ENCODE measurements at places on chromosomes 3 and 15. TPM values are rescaled to one million over a fixed set of nuclear protein-coding genes. Genes with fewer than 3 reads are reported as not detected.

GRCh38 chr3:172079326-172079976 lies 40.1 kb downstream of the FNDC3B start:
- H3K27me3 ChIP-seq = no peaks in the 10 kb centered on the region
- H3K36me3 ChIP-seq = no peaks in the 10 kb centered on the region
- H3K27ac ChIP-seq = no peak overlapping the region
- H3K4me1 ChIP-seq = peaks cover 25% of the 10 kb centered on the region
- no peak for DNase-seq

DNA sequence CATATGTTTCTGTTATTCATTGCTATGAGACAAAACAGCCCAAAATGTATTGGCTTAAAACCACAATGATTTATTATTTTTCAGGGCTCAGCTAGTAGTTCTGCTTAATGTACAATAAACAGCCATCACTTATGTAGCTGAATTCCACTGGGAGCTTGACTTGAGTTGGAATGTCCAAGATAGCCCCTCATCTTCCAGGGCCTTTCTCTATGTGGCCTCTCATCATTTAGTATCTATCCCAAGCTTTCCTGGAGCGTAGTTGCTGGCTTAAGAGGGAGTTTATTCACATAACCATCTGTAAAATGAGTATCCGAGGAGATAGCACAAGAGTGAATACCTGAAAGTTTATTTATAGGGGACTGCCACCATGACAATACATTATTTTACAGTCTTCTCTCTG lies 176.8 kb downstream of the EPHA6 start:
- no peaks in the 10 kb centered on the region for H3K27me3 ChIP-seq
- no peak overlapping the region for H3K27ac ChIP-seq
- no peaks in the 10 kb centered on the region for H3K4me1 ChIP-seq
- no peak overlapping the region for H3K4me3 ChIP-seq

DNA sequence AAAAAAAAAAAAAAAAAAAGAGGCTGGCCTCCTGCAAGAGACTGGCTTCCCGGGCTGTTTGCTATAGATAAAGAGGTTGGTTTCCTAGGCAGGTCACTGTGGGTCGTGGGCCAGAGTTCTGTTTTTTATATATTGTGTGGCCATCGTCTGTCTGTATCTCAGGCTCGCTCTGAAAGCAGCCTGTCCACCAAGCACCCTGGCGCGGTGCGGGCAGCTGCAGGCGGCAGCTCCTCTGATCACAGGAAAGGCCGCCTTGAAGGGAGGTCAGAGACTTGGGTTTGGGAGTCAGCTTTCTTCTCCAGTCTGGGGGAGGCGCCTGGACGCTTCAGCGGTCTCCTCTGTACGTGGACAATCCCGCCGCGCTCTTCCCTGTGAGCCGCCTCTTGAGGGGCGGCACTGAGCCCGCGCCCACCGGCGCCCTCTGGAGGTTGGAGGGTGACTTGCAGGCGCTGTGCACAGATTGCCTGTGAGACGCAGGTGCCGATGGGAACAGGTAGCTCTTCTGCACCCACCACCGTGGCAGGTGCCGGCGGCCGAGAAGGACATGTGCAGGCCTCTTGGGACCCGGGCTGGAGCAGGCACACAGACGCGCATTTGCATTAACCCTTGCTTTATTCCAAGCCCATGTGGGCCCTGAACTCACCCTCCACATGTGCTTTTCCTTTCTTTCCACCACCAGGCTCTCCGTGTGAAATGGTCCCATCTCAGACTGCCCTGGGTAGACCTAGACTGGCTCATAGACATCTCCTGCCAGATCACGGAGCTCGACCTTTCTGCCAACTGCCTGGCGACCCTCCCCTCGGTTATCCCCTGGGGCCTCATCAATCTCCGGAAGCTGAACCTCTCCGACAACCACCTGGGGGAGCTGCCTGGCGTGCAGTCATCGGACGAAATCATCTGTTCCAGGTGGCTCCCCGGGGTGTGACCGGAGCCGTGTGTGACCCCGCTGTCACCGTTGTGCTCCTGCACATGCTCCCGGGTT lies 89.3 kb downstream of the LRRK1 start:
- DNase-seq = peak; percentile 88
- peaks cover 23% of the 10 kb centered on the region for H3K4me1 ChIP-seq
- no peaks in the 10 kb centered on the region for H3K36me3 ChIP-seq
- H3K27ac ChIP-seq = no peak overlapping the region
- peaks cover 6% of the 10 kb centered on the region for H3K27me3 ChIP-seq

DNA sequence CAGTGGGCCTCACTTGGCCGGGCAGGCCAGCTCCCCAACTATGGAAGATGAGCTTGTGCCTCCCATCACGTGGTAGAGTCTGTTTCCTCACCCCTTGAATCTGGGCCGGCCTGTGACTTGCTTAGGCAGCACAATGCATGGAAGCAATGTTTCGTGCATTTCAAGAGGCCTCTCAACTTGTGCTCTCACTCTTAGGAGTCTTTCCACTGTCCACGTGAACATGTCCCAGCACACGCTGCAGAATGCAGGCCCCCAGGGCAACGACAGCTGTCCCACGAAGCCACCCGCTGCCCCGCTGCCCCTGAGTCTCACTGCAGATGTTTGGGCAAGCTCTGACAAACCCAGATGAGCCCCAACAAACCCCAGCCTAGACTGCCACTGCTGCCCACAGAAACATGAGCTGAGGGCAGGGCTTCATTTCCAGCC lies 27.2 kb upstream of the SLC41A3 start:
- H3K4me3 ChIP-seq = no peak overlapping the region
- no peaks in the 10 kb centered on the region for H3K27me3 ChIP-seq
- no peaks in the 10 kb centered on the region for H3K4me1 ChIP-seq
- H3K27ac ChIP-seq = no peak overlapping the region
- DNase-seq = no peak

DNA sequence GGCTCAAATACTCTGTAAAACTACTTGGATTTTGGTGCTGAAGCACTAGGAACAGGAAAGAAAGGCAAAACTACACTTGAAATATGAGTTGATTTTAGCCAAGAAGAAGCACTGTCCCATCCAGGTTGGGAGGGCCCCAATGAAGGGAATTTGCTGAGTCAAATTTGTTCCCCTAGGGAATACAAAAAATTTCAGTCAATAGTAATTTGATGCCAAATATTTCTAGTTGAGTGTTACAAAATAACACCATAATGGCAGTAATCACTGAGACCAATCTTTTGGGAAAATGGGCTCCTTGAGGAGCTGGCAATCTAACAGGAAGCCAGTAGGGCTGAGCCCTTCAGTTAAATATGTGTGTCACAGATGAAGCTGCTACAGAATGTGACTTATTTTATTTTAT lies 896.9 kb downstream of the DIPK2A start:
- H3K27me3 ChIP-seq = no peaks in the 10 kb centered on the region
- H3K36me3 ChIP-seq = no peaks in the 10 kb centered on the region
- H3K4me1 ChIP-seq = no peaks in the 10 kb centered on the region
- no peak overlapping the region for H3K27ac ChIP-seq

- no peak overlapping the region for H3K4me3 ChIP-seq
- DNase-seq = peak; percentile 81
- peaks cover 52% of the 10 kb centered on the region for H3K36me3 ChIP-seq
Observed at GRCh38 chr15:101288905-101289513, 6.0 kb downstream of the SNRPA1 start.

DNA sequence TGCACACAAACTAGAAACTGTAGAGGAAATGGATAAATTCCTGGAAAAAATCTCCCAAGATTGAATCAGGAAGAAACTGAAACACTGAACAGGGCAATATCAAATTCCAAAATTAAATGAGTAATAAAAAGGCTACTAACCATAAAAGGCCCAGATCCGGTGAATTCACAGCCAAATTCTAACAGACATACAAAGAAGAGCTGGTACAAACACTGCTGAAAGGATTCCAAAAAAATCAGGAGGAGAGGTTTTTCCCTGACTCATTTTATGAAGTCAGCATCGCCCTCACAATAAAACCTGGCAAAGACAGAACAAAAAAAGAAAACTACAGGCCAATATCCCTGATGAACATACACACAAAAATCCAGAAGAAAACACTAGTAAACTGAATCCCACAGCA lies 462.4 kb upstream of the THBS1 start:
- H3K4me3 ChIP-seq = no peak overlapping the region
- H3K27ac ChIP-seq = no peak overlapping the region
- H3K27me3 ChIP-seq = no peaks in the 10 kb centered on the region
- H3K4me1 ChIP-seq = no peaks in the 10 kb centered on the region
- no peak for DNase-seq

DNA sequence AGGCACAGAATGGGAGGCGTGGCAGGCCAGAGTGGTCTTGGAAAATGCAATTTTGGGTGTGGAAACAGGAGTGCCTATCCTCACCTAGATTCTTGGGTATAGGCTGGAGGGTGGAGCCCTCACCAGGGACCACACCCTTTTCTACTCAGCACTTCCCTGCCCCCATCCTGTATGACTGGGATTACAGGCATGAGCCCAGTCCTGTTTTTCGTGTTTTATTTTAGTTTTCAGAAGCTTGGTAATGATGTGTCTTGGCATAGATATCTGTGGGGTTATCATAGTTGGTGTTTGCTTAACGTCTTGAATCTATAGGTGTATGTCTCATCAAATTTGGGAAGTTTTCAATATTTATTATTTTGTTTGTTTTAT lies 248.7 kb upstream of the CBLB start:
- no peak overlapping the region for H3K27ac ChIP-seq
- H3K4me3 ChIP-seq = no peak overlapping the region
- no peaks in the 10 kb centered on the region for H3K27me3 ChIP-seq
- no peak for DNase-seq
- H3K4me1 ChIP-seq = no peaks in the 10 kb centered on the region

DNA sequence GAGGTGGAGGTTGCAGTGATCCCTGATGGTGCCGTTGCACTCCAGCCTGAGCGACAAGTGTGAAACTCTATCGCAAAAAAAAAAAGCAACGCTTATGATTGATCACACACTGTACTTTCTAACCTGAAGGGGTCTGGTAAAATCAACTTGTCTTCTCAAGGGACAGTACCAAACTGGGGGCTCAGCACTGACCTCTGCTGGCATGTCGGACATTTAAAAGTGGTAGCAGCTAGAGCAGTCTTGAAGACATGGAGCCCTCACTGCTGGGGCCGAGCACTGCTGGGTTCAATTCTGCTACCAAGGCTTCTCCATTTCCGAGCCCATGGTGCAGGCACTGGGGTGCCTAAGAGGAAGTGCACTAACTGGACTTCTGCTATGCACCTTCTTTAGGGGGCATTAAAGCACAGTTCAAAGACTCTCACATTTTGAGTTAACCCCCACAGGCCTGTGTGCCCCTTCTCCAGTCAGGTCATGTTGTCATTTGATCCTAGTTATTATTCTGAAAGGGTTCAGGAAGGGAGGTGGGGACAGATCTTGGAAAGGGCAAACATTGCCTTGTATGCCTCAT lies 26.4 kb upstream of the LAMP3 start:
- no peaks in the 10 kb centered on the region for H3K27me3 ChIP-seq
- no peak overlapping the region for H3K27ac ChIP-seq
- peak; percentile 78 for DNase-seq
- no peaks in the 10 kb centered on the region for H3K36me3 ChIP-seq
- H3K4me1 ChIP-seq = no peaks in the 10 kb centered on the region
- H3K4me3 ChIP-seq = no peak overlapping the region

- H3K36me3 ChIP-seq = no peaks in the 10 kb centered on the region
- no peak overlapping the region for H3K27ac ChIP-seq
- no peaks in the 10 kb centered on the region for H3K27me3 ChIP-seq
Observed at GRCh38 chr3:141288336-141288990, 56.8 kb downstream of the PXYLP1 start.

GRCh38 chr3:47016934-47017435 lies 37.5 kb downstream of the NBEAL2 start:
- no peaks in the 10 kb centered on the region for H3K36me3 ChIP-seq
- no peak overlapping the region for H3K4me3 ChIP-seq
- no peaks in the 10 kb centered on the region for H3K27me3 ChIP-seq
- 0 out of 2 replicates have a peak overlapping the region, but pooled peaks have one; percentile 20 for H3K27ac ChIP-seq
- DNase-seq = no peak
- 0 out of 2 replicates have a peak, but pooled peaks cover 8% of the 10 kb centered on the region for H3K4me1 ChIP-seq

- DNase-seq = peak; percentile 36
- H3K27me3 ChIP-seq = no peaks in the 10 kb centered on the region
- peaks cover 17% of the 10 kb centered on the region for H3K4me1 ChIP-seq
Observed at GRCh38 chr15:64503197-64503596, 42.8 kb downstream of the ZNF609 start.

DNA sequence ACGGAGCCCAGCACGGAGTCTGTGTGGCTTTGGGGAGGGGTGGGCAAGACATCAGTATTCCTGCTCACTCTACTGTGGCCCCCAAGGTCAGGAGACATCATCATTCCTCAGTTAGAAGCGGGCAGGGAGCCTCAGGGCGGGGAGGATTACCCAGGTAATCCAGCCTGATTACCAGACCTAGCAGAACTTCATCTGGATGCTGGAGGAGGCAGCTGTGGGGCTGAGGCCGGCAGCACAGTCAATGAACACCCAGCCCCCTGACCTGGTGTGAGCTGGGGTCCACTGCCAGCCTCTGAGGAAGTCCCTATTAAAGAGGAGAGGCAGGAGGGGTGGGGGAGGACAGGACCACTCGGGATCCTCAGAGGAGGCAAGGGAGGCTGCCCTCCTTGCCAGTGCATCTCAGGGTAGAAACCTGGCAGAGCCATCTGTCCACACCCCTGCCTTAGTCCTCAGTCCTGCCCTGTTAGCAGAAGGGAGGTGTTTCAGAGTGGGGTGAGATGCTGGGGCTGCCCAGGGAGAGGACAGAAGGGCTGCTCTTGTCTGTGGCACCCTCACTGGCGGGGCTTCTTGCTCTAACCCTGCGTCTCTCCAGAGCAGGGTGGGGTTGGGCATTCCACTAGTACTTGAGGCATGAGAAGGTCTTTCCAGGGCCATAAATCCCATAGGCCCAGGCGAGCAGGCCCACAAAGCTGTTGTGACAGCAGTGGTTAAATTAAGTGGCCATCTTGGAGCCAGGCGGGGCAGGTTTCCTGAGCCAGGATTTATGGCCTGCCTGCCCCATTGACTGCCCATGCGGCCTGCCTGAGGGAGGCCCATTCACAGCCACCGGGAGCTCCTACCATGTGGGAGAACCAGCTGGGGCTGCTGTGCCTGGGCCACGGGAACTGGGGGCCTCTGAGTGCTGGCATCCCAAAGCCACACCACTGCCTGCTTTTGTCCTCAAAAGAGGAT lies 82.1 kb downstream of the LINGO1 start:
- no peak overlapping the region for H3K27ac ChIP-seq
- H3K4me3 ChIP-seq = no peak overlapping the region
- no peaks in the 10 kb centered on the region for H3K27me3 ChIP-seq
- no peak for DNase-seq

- H3K36me3 ChIP-seq = no peaks in the 10 kb centered on the region
- peak; percentile 82 for DNase-seq
- H3K4me1 ChIP-seq = no peaks in the 10 kb centered on the region
- no peak overlapping the region for H3K27ac ChIP-seq
- H3K4me3 ChIP-seq = no peak overlapping the region
Observed at GRCh38 chr3:52798978-52799476, 4.4 kb downstream of the ITIH3 start.

Gene TM4SF1
- not detected for total RNA-seq

Gene TIMP4
- 16.1 TPM for total RNA-seq

Gene PLS1
- 42.2 TPM for total RNA-seq

Gene CAPN3
- 1.1 TPM for total RNA-seq

Gene TTC21A
- total RNA-seq = 2.0 TPM

Gene SPRED1
- 44.1 TPM for total RNA-seq

Gene VPS8
- 45.5 TPM for total RNA-seq

All from GM23338 (cell line).